Stimulated activated CD8-positive, alpha-beta memory T cell treated with anti-CD3 and anti-CD28 coated beads, Interleukin-7, amount 100 ng/mL, for 24 hours (primary cell): ENCODE measurements at places on chromosomes 6 and 20.

DNA sequence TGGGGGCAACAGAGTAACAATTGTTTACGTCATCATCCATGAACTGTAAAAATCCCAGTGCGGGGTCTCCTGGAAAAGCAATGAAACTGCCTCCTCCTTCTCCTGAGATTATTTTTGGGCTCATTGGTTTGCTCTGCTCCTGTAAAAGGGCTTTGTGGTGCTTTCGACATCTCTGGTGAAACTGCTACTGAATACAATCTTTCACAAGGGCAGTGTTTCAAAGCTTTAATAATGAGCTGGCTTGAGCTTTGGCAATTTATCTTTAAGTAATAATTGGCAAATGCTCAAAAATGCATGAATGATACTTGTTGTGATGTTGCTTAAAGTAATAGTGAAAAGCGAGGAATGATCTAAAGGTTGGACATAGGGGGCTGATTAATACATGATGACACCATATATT is 43.5 kb upstream of the ENPP1 start:
- no peak for DNase-seq

DNA sequence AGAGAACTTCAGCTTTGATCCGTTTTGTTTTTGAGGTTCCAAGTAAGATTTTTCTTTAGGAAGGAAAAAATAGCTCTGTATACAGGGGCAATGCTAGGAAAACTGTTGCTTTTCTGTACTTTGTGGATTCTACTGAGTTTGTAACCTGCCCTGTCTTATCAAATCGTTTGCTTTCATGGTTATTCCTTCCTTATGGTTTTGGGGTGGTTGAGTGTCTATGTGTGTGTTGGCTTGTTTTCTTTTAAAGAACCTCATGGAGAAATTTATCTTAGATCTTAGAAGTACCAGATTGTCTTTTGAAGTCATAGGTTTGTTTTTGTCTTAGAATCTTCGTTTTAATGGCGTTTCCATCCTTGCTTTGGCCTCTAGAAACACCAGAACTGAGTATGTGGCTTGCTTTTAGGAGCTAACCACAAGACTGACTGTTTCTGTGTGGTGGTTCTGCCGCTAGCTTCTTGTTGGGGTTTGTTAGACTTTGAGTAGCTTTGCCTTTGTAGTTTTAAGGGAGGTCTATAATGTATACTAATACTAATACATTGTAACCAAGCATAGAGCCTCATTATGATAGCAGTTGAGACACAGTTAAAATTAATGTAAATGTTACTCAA is 86.8 kb downstream of the RPP40 start:
- DNase-seq, result no peak

DNA sequence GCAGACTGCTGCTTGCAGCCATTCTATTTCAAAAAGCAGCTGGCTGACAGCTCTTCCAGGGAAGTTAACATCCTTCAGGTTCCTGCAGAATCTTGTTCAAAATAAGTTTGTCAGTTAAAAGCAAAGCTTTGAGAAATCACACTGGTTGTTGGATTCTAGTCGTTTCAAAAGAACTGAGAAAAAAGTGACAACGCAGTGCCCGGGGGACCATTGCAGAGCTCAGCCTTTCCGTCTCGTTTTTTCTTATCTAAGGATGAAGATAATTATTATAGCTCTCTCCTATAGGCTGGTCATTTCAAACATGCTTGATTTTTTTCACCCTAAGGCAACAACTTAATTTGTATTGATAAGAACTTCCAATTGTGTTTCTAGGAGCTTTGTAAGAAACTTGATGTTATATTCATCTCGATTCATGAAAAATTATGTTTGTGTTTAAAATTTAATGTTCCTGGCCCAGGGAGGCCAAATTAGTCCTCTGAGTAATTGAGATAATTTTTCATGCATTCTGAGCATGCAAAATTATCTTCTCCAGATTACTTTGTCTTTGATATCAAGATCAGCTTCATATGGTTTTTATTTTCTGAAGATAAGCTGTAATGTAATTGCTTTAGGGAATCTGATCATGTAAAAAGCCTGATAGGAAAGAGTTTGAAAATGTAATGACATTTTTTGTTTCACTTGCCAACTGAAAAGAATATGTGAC is 58.4 kb downstream of the SNAP25 start:
- DNase-seq, result no peak

DNA sequence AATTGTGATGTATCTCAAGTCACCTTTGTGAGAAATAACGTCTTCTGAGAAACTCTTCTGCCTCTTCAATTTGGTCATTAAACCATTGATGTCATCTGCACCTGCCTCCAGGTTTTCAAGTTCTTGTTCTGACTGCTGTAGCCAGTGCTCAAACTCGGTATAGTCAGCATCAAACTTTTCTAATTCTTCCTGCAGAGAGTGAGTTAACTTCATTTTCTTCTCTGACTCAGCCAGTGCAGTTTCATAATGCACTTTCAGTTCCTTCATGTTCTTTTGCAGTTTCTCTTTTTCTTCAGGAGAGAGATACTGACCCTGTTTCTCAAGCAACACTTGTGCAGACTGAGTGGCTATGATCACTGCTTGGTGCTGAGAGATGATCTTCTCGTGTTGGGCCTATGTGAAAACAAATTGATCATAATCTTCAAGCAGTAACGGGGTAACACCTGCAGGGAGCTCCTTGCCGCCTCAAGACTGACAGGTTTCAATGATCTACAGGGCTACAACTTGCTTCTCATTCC is 48.8 kb downstream of the DST start:
- no peak for DNase-seq

- no peak for DNase-seq
These were observed 275.5 kb downstream of the PTPRK start for GRCh38 chr6:128244751-128245405.

- no peak for DNase-seq
These were observed 323.8 kb upstream of the JARID2 start for GRCh38 chr6:14921878-14922671.

GRCh38 chr6:116430860-116431259 is 30.3 kb upstream of the CALHM6 start:
- no peak for DNase-seq
